WTC11 (cell line): ENCODE measurements at places on chromosomes 5 and 9. TPM values are rescaled to one million over a fixed set of nuclear protein-coding genes. Genes with fewer than 3 reads are reported as not detected.

DNA sequence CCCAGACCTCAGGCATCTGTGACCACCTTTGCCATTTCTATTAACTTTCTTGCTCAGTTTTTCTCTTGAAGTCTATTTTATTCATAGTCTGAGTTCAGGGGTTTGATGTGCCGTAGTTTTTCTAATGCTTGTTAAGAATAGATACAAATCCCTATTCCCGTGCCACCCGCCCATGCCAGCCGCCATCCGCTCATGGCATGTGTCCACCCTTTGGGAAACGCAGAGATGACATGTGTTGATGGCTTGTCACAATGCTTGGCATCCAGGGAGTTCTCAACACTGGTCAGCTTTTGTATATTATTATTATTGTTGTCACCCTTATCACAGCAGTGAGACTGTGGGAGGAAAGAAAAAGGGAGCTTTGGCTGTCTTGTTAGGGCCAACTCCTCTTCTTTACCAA is 17.3 kb upstream of the ANGPTL2 start:
- DNase-seq = no peak
- H3K27me3 ChIP-seq = no peaks in the 10 kb centered on the region; the same call in 1 of the 2 replicates
- H3K36me3 ChIP-seq = no peaks in the 10 kb centered on the region
- no peak overlapping the region for H3K4me3 ChIP-seq
- peaks cover 21% of the 10 kb centered on the region for H3K4me1 ChIP-seq
- H3K27ac ChIP-seq = no peak overlapping the region

- H3K27ac ChIP-seq = no peak overlapping the region
- no peak overlapping the region for H3K4me3 ChIP-seq
- no peaks in the 10 kb centered on the region for H3K4me1 ChIP-seq
These were observed 19.6 kb upstream of the LIX1 start for GRCh38 chr5:97162045-97162444.

DNA sequence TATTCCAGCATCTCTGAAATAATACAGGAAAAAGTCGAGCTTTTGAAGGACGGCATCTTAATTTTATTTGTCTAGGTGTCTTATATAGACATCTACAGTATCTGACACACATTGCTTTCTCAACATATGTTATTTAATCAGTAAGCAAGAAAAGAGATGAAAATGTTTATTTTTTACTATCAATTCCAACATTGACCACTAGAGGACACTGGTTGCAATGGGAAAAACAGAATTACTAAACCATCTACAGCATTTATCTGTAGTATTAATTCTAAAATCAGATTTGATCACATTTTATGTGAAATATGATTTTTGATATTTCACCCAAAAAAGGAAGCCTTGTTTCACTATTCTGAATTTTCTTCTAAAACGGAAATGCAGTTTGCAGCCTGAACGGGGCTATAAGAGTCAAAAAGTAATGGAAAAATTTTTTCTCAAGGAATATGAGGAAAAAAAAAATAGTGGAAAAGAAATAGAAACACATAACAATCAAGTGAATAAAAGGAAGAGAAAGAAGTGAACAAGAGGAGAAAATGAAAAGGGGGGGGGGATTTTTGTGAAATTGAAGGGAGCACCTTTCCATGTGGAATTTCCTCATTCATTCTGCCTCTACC is 98.6 kb downstream of the OSTF1 start:
- no peaks in the 10 kb centered on the region for H3K36me3 ChIP-seq
- no peaks in the 10 kb centered on the region for H3K27me3 ChIP-seq
- H3K4me3 ChIP-seq = no peak overlapping the region
- no peak for DNase-seq
- no peaks in the 10 kb centered on the region for H3K4me1 ChIP-seq

Gene EGFLAM
- total RNA-seq = 1.1 to 1.3 TPM (median 1.1 TPM) in 3 replicates

GRCh38 chr5:126377424-126377823 is 45.8 kb upstream of the GRAMD2B start:
- no peaks in the 10 kb centered on the region for H3K36me3 ChIP-seq
- no peak overlapping the region for H3K27ac ChIP-seq
- peaks cover 15% of the 10 kb centered on the region for H3K4me1 ChIP-seq
- no peak for DNase-seq
- H3K27me3 ChIP-seq = no peaks in the 10 kb centered on the region

DNA sequence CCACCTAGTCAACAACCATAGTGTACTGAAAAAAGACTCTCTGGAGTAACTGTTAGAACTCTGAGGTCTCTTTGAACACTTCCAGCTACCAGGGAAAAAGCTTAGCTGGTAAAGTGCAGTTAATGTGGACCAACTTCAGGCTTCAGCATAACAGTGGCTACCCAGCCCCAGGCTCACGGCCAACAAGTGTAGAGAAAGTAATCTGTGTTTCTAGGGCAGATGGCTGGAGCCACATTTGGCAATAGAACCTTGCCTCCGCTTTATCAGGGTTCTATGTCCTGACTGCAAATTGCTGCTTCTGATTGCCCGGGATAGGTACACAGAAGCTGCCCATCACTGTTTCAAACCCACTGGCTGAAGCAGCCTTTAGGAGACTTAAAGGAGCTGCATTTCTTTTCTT is 76.0 kb upstream of the SIMC1 start:
- H3K4me3 ChIP-seq = no peak overlapping the region
- peaks cover 7% of the 10 kb centered on the region for H3K27me3 ChIP-seq
- peaks cover 2% of the 10 kb centered on the region; the same call in 1 of the 2 replicates for H3K36me3 ChIP-seq

Gene GLRA1
- total RNA-seq = not detected in 3 replicates

GRCh38 chr9:93954434-93955061 is 607 bp downstream of the BARX1 start:
- peaks cover 9% of the 10 kb centered on the region for H3K36me3 ChIP-seq
- peaks cover 93% of the 10 kb centered on the region for H3K27me3 ChIP-seq
- DNase-seq = peak; percentile 46
- no peak overlapping the region for H3K27ac ChIP-seq

DNA sequence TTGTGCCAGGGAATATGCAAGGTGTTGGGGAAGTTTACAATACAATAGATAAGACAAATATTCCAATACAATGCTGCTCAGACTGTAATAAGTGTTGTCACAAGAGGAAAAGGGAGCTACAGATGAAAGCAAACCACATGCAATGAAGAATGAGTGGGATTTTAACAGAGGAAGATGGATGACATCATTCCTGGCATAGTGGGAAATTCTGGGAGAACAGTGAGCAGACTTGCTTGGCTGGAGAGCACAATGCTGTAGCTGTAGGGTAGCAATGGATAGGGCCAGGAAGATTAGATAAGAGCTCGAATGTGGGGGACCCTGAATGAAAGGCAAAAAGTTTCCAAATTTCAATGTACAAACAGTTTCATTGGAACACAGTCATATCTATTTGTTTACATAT is 9.5 kb upstream of the DPYSL3 start:
- no peak overlapping the region for H3K4me3 ChIP-seq
- no peaks in the 10 kb centered on the region for H3K27me3 ChIP-seq
- no peak for DNase-seq
- no peaks in the 10 kb centered on the region for H3K36me3 ChIP-seq

- H3K36me3 ChIP-seq = no peaks in the 10 kb centered on the region
- peaks cover 4% of the 10 kb centered on the region for H3K27me3 ChIP-seq
- no peak overlapping the region for H3K27ac ChIP-seq
- H3K4me1 ChIP-seq = no peaks in the 10 kb centered on the region
These were observed 172.0 kb upstream of the TBC1D2 start for GRCh38 chr9:98427491-98427890.

DNA sequence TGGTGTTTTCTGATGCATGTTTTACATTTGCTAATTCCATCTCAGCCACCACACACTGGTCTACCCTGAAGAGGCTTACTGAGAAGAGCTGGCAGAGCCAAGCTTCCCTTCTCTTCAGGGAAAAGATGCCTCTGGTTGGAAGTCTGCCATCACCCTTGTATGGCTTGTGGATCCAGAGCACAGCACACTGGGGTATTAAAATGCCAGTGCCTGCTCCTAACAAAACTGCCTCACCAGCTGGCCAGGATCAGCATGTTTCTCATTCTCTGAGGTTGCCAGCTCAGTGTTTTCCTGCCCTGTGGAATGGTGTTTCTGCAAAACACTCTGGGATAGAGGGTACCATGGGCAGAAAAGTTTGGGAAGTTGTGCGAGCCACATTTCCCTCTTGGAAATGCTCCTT is 31.6 kb upstream of the ZNF618 start:
- H3K4me1 ChIP-seq = no peaks in the 10 kb centered on the region
- H3K27me3 ChIP-seq = no peaks in the 10 kb centered on the region; the same call in 1 of the 2 replicates
- H3K27ac ChIP-seq = no peak overlapping the region
- no peaks in the 10 kb centered on the region for H3K36me3 ChIP-seq

Gene SVEP1
- total RNA-seq = 0.39 to 0.74 TPM (median 0.48 TPM) in 3 replicates

DNA sequence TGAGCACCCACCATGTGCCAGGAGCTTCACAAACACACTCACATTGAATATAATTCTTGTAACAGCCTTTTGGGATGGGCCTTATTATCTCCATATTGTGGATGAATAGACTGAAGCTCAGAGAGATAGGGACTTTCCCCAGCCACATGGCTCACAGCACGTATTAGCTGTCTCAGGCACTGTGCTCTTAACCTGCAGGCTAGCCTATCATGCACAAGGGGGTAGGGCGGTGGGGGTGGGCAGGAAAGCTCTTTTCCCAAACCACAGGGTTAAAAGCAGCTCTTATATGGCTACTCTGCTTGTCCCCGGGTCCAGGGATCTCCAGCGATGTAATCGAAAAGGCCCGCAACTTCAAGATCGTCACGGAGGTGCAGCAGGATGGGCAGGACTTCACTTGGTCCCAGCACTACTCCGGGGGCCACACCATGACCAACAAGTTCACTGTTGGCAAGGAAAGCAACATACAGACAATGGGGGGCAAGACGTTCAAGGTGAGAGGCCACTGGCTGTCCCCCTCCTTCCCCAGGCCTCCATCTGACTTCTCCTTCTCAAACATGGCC is 2.6 kb downstream of the FABP6 start:
- no peaks in the 10 kb centered on the region for H3K4me1 ChIP-seq
- H3K36me3 ChIP-seq = peaks cover 14% of the 10 kb centered on the region
- no peak overlapping the region for H3K27ac ChIP-seq
- DNase-seq = no peak
- no peak overlapping the region for H3K4me3 ChIP-seq

GRCh38 chr9:85610074-85610860 is 131.5 kb downstream of the AGTPBP1 start:
- H3K27me3 ChIP-seq = no peaks in the 10 kb centered on the region
- no peak overlapping the region for H3K27ac ChIP-seq
- no peak overlapping the region for H3K4me3 ChIP-seq

- DNase-seq = no peak
- no peaks in the 10 kb centered on the region for H3K36me3 ChIP-seq
- peaks cover 29% of the 10 kb centered on the region for H3K4me1 ChIP-seq
- no peak overlapping the region for H3K4me3 ChIP-seq
These were observed 467.8 kb downstream of the TMEM232 start for GRCh38 chr5:110258460-110259216.

DNA sequence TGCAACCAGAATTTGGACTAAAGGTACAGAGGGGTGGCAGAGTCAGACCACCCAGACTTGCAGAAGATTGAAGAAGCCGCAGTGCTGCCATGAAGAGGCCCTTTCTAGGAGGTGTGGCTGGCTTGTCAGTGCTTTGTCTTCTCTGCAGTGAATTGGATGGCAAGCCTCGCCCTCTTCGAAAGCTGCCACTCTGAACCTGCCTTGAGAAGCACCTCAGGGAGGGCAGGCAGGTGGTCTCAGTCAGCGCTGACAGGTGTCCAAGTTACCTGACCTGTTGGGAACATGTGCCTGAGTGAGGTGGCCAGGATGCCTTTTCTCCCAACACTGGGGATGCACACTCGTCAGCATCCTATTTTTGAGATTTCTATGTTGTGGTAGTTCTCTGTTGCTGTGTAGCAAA is 6.2 kb downstream of the TENT4A start:
- no peak overlapping the region for H3K4me3 ChIP-seq
- no peaks in the 10 kb centered on the region for H3K27me3 ChIP-seq
- H3K4me1 ChIP-seq = peaks cover 83% of the 10 kb centered on the region
- no peak overlapping the region for H3K27ac ChIP-seq
- no peak for DNase-seq

DNA sequence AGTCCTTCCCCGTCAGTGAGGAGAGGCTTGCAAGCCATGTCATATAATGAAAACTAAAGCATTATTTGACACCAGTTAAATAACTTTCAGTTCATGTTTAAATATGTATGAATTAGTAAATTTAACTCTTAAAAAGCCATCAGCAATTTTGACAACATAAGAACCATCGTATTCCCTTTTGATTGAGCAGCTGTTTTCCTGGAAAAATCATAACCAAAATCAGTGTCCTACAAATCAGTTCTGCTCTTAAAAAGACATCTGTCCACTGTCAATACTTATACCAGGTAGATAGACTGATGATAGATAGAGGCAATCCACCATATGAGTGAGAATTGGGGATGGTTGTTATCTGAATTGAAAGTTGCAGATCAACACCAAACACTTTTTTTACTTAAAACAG is 2.3 kb downstream of the DIRAS2 start:
- H3K4me3 ChIP-seq = no peak overlapping the region
- peaks cover 12% of the 10 kb centered on the region for H3K4me1 ChIP-seq
- H3K27me3 ChIP-seq = peaks cover 25% of the 10 kb centered on the region
- DNase-seq = no peak
- H3K27ac ChIP-seq = no peak overlapping the region
- H3K36me3 ChIP-seq = no peaks in the 10 kb centered on the region

DNA sequence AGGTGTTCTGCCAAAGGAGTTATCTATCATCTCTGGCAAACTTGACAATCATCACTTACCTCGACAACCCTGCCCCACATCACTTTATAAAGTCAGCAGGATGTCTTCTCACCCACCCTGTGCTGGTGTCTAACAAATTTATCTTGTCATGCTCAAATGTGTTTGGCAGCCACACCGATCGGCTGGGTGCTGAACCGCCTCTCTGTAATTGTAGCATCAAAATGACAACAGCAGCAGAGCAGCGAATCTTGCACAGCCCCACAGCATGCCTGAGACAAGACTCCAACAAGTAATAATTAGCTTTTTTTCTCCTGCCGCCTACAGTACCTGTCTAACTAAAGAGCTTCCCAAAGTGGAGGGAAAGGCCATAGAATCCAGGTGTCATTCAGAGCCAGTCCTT is 176.2 kb downstream of the NR3C1 start:
- DNase-seq = no peak
- H3K36me3 ChIP-seq = no peaks in the 10 kb centered on the region
- 0 out of 2 replicates have a peak overlapping the region, but pooled peaks have one; percentile 33 for H3K27ac ChIP-seq
- H3K4me3 ChIP-seq = no peak overlapping the region
- H3K4me1 ChIP-seq = peaks cover 10% of the 10 kb centered on the region

GRCh38 chr5:143102411-143102810 is 301.1 kb downstream of the NR3C1 start:
- H3K27me3 ChIP-seq = no peaks in the 10 kb centered on the region
- peaks cover 6% of the 10 kb centered on the region for H3K4me1 ChIP-seq
- H3K4me3 ChIP-seq = no peak overlapping the region
- DNase-seq = no peak

Gene ALDOB
- total RNA-seq = 0.85 to 1.5 TPM (median 0.94 TPM) in 3 replicates
